T-helper 17 cell (primary cell): ENCODE measurements at places on chromosomes 4 and X. TPM values are rescaled to one million over a fixed set of nuclear protein-coding genes. Genes with fewer than 3 reads are reported as not detected.

DNA sequence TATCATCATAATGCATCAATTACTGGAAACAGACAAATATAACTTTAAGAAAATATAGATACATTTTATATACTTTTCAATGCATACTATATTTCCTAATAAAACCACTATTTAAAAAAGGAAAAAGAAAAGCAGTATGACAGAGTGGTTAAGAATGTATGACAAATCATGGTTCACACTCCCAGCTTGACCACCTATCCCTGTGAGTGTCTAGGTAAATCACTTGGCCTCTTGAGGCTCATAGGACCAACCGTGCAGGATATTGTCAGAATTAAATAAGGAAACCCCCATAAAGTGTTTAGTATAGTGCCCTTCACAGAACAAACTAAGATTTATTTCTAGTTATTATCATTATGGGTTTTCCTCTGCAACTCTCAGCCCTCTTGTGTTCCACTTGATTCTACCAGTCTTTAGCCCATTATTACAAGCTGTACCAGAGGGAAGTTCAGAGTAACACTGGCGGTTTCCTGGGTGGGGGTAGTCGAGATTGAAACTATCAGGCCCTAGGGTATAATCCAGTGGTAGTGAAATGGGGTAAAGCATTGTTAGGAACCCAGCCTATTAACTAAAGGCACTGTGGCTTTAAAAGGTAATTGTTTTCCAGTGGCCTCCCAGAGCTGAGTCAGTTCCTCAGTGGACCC is 55.5 kb upstream of the PAK3 start:
- DNase-seq, result no peak

DNA sequence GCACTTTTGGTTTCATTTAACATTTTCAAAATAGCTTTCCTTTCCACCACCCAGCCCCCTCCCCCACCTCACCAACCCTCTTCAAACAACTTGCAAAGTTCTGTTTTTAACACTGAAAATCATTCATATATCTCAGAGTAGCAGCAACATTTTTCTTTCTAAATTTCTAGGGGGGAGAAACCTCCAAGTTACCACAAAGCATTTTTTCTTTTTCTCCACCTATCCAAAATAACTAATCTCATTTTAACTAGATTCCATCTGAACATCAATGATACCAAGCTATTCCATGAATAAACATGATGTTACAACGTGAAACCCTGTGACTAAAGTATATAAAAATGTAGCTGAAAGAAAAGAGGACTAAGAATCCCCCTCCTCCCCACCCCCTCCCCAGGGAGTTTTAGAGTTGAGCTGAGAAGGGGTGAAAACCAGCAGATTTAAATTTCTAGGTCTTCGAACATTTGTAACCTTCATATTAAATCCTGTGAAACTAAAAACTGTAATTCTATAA is 5.2 kb downstream of the LDB2 start:
- no peak for DNase-seq

GRCh38 chrX:12309040-12309743 is 170.9 kb downstream of the FRMPD4 start:
- DNase-seq, result no peak

DNA sequence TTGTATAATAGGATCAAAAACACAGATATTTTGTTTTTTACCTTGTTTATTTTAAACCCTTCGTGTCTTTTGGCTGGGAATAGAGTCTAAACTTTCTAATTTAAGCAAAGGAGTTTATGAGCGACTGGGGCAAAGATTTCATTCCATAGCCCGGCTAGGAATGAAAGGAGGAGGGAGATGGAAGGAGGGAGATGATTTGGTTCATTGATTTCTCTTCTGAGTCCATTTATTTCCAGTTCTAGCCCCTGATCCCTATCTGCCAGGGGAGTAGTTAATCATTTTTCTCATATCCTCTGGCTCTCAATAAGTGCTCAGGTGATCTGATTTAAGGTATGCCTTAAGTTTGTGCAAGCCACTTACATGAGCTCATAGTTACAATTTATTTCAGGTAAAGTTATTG is 120.0 kb downstream of the SPRY1 start:
- DNase-seq, result no peak

DNA sequence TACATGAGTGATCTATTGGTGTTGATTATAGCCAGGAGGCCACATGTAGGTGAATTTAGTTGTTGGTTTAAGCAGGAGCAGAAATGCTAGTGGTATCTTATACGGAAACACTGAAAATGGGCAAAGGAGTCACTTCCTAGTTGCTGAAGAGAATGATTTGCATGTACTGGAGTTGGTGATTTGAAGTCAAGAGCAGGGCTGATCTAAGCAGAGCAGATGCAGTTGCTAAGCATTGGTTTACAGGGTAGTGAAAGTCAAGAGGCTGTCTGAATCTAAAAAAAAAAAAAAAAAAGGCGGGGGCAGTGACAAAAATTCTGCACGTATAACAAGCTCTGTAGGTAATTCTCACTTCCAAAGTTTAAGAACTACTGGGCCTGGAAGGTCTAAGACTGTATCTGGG is 90.4 kb upstream of the HPRT1 start:
- DNase-seq, result no peak

The DCAF8L2 gene
- not detected for total RNA-seq

DNA sequence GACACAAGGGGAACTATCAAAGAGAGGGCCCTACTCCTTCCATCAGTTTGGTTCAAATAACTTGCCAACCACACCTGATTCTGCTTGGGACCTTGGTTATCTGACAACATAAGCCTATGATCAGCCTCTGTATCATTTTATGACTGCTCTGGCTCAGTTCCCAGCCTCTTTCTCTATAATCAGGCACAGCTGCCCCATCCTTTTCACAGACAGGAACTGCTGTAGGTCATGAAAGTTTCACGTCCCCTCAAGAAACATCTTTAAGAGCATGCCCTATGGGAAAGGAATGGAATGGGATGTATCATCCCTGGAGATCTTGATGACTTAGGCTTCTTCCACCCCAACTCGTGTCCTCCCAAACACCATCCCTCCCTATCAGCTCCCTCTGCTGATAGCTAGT is 243.4 kb downstream of the AR start:
- DNase-seq, result no peak

GRCh38 chrX:153861733-153862310 is 24.2 kb downstream of the L1CAM start:
- DNase-seq, result no peak

DNA sequence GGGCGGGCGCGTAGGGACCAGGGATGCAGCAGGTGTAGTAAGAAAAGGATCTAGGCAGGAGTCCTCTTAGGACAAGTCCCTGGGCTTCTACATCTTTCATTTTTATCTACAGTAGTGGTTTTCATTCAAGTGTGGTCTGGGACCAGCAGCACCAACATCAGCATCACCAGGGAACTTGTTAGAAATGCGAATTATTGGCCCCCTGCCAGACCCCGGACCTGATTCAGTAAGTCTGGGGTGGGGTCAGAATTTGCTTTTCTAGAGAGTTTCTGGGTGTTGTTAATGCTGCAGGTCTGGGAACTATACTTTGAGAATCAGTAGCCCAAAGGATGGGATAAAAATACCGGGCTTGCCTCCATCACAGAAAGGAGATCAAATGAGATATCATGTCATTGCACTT is 1.3 kb upstream of the PCYT1B start:
- DNase-seq, result no peak

DNA sequence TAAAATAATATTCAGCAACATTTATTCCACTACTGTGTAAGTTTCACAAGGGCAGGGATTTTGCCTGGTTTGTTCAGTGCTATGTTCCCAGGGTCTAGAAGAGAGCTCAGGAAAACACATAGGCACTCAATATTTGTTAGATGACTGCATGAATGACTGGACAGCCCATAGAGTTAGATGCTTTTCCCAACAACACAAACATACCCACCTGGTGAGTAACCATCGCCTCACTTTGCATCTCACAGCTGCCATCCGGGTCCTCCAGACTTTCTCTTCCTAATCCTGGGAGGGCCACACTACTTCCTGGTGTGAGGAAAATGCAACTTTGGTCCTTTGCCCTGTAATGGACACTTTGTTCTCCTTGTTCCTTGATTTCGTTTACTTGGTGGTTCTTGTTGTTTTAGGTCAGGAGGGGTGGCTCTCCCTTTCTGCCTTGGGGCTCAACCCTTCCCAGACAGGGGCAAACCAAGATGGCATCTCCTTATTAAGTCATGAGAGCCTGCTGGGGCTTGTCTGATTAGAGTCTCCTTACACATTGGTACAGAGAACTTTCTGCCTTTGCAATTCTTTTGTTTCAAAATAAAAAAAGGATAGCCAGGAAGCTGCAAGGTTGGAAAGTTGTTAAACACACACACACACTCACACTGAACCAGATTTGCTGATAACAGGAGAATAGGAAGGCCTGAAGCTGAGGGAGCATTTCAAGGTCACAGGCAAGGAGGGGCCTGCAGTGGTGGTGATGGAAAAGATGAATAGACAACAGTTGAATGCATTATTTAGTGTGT is 190.6 kb downstream of the MID1IP1 start:
- no peak for DNase-seq

The LRRC66 gene
- not detected for total RNA-seq

DNA sequence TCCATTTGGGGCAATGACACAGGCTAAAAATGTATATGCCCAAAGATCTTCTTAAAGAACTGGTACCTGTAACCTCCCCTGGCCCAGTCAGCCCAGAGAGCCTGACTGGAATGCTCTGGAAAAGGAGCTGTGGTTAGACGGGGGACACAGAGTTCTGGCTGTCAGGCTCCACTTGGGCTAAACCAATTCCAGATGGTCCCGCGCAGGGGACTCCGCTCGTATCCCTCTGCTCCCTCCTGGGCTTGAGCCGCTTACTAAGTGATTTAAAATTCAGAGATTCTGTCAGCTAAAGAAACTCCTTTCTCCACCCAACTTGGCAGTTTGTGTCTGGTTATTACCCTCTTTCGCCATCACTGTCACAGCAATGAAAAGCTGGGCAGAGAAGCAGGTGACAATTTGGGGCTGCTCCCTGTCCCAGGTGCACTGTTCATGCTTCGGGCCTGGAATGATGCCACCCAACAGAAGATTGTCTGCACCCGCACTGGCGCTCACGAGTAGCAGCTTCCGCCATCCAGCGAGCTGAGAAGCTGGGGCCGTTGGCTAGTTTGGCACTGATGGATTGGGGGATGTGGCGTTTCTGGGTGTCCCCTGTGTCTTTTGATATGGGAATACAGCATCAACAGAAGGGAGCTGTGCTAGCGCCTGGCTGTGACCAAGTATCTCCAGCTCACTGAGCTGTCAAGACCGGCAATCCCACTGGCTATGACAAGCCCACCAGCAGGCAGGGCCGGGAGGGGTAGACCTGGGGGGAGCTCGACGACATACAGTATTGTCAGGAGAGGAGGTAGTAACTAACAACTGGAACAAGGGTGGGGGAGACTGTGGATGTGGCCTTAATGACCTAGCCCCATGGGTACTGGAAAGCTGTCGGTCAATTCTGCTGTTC is 6.7 kb upstream of the IRAK1 start:
- no peak for DNase-seq

The PPEF1 gene
- not detected for total RNA-seq

- DNase-seq, result no peak
These were observed 18.7 kb upstream of the GALNTL6 start for GRCh38 chr4:171794528-171794927.

The EPGN gene
- not detected for total RNA-seq

DNA sequence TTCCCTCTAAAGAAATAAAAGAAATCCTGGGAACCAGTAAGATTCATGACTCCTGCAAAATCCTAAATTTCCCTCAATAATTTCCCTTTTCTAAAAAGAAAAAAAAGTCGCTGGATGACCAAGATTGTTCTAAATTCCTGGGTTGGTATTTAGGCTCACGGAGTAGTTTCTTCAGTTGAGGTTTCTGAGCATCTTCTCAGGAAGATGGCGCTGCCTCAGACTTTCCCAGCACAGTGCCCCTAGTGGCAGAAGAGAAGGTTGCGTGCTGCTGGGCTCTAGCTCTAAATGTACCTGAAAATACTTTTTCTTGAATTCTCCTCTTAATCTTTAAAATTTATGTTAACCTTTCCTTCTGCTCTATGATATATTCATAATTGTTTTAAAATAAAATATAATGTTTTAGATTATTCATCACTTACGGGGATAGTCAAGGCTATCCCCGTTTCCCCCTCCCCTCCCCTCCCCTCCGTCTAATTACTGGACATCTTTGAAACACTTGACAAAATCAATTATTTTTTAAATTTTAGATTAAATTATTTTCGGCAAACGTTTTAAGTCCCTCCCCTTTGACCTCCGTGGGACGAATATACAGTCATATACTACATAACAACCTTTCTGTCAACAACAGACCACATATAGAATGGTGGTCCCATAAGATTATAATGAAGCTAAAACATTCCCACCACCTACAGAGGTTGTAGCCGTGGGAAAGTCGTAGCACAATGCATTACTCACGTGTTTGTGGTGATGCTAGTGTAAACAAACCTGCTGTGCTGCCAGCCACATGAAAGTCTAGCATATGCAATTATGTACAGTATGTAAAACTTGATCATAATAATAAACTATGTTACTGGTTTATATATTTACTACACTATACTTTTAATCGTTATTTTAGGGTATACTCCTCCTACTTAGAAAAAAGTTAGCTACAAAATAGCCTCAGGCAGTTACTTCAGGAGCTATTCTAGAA is 41.0 kb upstream of the GATB start:
- peak; percentile 52 for DNase-seq

DNA sequence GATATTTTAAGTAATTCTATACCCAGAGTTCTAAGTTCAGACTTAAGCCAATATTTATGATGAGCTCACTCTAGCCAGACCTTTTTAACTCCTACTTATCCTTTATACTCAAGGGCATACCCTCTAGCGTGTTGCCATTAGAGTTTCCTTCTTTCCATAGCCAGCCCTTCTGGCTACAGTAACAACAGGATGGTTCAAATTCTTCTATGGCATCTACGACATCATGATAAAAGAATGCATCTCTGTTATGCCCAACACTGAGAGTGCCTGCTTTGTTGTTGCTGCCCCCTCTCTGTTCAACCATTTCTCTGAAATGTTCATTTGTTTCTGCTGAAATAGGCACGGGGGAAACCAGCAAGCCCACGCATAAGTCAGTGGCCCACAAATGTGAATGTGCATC is 104.5 kb downstream of the UBE2NL start:
- no peak for DNase-seq

DNA sequence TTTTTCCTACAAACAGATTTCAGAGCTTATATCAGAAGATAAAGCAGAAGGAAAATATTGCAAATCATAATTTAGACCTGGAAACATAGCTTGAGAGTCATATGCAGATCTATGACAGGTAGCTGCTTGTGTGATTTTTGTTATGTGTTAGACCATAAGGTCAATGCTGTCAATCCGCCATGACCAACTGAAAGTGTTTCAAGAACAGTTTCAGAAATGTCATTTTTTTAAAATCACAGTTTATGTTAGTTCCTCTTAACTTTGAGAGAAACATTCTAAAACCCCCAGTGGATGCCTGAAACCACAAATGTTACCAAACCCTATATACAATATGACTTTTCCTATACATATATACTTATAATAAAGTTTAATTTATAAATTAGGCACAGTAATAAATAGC is 391.3 kb upstream of the FAM241A start:
- DNase-seq, result no peak

The MAGED4B gene
- 5.4 TPM for total RNA-seq
